ENCODE measurements at places on chromosomes 13 and 19.

GRCh38 chr19:29533578-29534544 is 8.1 kb downstream of the VSTM2B start:
- DNase-seq = no peak

DNA sequence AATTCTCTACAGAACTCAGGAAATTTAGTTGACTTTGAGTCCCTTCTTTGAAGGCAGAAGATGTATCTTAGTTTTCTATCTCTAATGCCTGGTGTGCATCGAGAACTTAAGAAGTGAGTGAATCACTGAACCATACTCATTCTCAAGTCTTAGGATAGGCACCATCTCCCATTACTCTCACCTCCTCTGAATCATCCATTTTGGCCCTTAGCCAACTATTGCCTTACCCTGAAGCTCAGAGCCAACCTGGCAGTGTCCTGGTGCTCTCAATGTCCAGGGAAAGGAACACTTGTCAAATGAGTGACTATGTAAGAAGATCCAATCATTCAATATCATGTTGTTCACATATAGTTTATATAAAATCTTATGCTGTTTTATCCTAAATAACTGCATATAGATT is 146.6 kb downstream of the RGCC start:
- DNase-seq = peak; percentile 56

- DNase-seq = no peak
Observed at GRCh38 chr13:29222458-29222857, 373.0 kb downstream of the SLC7A1 start.

DNA sequence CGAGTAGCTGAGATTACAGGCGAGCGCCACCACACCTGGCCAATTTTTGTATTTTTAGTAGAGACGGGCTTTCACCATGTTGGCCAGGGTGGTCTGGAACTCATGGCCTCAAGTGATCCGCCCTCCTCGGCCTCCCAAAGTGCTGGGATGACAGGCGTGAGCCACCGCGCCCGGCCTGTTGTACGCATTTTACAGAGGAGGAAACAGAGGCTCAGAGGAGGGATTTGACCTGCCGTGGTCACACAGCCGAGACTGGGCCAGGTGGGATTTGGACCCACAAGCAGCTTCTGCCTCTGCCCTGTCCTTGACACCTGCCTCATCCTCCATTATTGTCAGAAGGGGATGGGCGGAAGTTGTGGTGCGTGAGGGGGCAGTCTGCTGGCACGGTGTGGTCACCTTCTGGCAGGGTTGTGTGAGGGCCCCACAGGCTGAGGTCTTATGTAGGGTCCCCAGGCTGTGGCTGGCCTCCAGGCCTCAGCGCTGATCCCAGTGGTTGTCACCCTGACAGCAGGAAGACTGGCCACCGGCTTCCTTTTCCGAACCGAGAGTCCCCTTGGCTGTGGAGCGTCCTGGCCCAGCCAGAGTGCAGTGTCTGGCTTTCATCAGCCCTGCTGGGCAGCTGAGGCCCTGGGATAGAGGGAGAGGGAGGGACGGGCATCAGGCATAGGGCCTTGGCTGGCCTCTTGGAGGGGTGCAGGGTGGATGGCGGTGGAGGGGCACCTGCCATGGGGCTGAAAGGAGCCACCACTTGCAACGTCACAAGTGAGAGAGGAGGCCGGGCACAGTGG is 20.3 kb downstream of the NFIC start:
- DNase-seq = no peak

DNA sequence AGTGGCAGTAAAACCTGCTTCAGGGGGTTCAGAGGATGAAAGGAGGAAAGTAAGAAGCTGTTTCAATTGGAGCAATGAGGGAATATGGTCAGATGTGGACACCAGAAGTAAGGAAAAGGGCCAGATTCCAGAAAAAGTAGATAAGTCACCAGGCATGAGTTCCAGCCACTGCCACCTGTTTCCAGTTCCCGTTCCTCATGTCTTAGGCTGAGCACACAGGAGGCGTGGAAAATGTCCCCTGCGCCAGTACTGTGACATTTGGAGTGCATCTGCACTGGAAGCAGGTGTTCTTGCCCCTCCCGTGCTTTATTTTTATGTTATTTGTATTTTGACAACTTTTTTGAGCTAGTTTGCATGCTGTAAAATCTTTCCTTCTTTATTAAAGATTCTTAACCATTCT is 25.3 kb downstream of the LMO7 start:
- no peak for DNase-seq
